ENCODE measurements at places on chromosomes 6 and 20.

- DNase-seq: no peak
These were observed 122.2 kb downstream of the FYN start for GRCh38 chr6:111750753-111751673.

DNA sequence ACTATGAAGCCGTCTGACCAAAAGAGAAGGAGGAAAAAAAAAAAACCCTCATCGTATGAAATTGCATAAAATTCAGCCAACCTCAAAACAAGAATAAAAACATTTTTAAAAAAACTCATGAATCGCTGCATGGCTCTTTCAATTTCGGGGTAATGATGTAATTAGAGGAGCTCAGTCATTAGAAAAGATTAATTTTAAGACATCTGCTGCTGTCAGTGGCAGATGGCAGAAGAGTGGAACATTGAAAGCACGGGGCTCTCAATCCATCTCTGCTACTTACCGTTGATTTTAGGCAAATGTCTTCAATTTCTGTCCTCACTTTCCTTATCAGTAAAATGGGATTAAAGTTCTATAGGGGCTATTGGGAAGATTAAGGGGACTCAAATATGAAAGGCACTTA is 79.1 kb downstream of the EYA2 start:
- no peak for DNase-seq

- DNase-seq: no peak
These were observed 67.7 kb upstream of the NOTCH4 start for GRCh38 chr6:32291543-32291942.

GRCh38 chr6:13715444-13715883 is 3.8 kb upstream of the RANBP9 start:
- DNase-seq: no peak

- no peak for DNase-seq
These were observed 27.6 kb upstream of the MRGBP start for GRCh38 chr20:62768551-62769287.

DNA sequence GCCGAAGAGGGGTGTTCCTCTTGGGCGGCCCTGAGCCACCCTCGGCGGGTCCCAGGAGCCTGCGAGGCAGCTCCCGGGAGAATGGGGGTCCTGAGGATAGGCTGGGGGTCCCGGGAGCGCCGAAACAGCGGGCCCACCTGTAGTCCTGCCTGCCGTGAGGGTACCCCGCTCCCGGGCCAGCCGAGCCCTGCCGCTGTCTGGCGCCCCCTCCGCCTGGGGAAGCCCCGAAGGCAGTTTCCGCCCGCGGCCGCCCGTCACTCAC is 280 bp downstream of the SPATA2 start:
- DNase-seq: no peak

- DNase-seq: no peak
These were observed 10.9 kb downstream of the DUSP15 start for GRCh38 chr20:31859266-31859997.

GRCh38 chr20:63736893-63737694 is 630 bp downstream of the LIME1 start:
- no peak for DNase-seq

DNA sequence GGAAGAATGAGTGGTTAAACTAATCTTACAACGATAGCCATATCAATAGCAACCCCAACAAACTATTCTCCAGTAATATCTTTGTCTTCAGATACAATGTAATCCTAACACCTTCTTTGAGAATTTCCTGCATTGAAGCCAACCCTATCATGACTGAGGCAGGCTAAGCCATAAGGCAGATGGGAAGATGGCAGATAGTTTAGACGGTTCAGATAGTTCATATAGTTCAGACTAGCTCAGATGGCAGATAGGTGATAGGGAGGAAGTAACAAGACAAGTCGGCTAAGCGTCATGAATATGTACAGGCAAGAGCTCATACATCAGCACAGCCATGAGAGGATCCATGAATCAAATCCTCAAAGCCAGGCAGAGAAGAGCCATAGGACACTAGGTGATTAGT is 39.1 kb upstream of the BEND6 start:
- DNase-seq: no peak

- no peak for DNase-seq
These were observed 115.9 kb upstream of the ARMC2 start for GRCh38 chr6:108732091-108732870.

DNA sequence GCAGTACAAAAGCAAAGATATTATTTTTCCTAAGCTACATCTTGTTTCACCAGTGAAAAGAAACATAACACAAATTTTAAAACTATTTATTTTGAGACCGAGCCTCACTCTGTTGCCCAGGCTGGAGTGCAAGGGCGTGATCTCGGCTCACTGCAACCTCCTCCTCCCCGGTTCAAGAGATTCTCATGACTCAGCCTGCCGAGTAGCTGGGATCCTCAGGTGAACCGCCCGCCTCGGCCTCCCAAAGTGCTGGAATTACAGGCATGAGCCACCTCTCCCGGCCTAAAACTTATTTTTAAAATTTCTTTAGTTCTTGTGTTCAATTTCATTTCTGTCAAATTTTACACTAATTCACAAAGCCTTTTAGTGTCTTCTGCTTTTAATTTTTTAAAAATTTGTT is 5.9 kb downstream of the SRSF12 start:
- DNase-seq: no peak

DNA sequence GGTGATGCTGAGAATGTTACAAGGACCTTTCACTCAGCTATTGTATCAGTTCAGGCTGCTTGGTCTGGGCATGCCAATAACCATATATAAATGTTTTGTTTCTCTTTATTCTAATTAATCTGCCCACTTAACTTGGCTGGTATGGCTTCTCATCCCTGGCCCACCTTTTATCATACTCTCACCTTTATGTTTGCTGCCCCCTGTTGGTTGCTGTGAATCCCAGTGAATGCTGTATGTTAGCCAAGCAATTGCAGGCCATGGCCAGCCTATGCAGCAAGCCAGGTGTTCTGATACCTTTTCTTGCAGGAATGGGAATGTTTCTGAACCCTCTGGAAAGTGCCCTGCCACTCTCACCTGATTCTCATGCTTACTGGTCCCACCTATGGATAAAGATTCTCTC is 54.6 kb downstream of the PCSK2 start:
- DNase-seq: no peak
